ENCODE measurements at places on chromosomes 5 and 9.
A peak's percentile ranks its signal among the peaks of the same experiment; 100 is the strongest.

DNA sequence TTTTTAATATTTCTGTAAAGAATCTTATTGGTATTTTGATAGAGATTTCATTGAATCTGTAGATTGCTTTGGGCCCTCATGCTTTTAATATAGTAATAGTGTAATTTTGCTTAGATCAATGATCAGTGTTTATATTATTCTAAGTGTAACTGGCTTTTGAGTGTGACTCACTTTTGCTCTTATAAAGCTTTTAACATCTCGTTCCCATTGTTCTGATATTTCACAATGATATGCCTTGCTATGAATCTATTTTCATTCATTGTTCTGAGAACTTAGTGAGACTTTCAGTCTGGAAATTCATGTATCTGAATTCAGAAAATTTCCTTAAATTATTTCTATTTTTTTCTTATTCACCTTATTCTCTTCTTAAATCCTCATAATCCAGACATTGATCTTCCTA lies 13.5 kb upstream of the MAMDC2 start:
- DNase-seq, result no peak

DNA sequence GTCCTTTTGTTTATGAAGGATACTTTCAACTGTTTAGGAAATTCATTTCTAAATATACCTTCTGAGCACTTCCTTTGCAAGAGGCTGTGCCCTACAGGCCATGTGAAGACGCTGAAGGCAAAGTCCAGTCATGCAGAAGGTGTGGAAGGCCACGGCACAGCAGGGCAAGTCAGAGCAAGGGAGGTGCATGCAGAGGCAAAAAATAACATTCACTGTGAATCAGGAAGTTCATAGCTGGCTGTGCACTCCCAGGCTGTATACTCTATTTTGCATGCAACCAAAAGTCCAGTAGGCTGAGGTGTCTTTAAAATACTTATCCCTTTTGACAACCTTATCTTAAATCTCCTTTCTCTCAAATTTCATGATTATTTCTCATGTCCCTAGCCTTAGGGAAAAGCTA lies 50.3 kb downstream of the GNAQ start:
- DNase-seq, result peak; percentile 87

- no peak for DNase-seq
Measured at GRCh38 chr9:93681269-93682154, 105.1 kb downstream of the PHF2 start.

- DNase-seq, result no peak
Measured at GRCh38 chr9:83235526-83235925, 172.6 kb upstream of the RASEF start.

- no peak for DNase-seq
Measured at GRCh38 chr5:45627076-45627656, 69.0 kb downstream of the HCN1 start.

DNA sequence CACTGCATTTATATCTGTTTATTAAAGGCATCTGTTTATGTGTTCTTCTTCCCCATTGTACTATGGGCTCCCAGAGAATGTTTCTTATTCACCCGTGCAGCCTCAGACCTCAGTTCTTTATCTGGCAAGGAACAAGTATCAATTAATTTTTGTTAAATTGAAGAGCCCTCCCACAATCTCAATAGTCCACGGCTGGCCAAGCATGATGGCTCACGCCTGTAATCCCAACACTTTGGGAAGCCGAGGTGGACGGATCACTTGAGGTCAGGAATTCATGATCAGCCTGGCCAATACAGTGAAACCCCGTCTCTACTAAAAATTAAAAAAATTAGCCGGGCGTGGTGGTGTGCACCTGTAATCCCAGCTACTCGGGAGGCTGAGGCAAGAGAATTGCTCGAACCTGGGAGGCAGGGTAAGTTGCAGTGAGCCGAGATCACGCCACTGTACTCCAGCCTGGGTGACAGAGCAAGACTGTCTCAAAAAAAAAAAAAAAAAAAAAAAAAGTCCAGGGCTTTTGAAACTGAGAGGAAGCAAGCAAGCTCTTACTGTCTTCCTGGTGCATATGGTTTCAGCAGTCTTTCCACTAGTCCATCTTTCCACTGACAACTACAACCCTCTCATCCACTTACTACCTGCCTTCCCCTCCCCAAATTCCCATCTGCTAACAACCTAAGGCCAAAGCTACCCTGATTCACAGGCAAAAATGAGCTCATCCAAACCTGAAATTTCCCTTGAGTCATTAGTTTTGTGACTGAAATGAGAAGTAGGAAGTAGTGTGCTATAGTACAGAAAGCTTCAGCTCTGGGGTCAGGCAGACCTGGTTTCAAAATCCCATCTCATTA lies 2.3 kb upstream of the HK3 start:
- DNase-seq, result peak; percentile 88

Measured in kidney tubule cell (primary cell).